ENCODE measurements at places on chromosomes 16 and 17.

DNA sequence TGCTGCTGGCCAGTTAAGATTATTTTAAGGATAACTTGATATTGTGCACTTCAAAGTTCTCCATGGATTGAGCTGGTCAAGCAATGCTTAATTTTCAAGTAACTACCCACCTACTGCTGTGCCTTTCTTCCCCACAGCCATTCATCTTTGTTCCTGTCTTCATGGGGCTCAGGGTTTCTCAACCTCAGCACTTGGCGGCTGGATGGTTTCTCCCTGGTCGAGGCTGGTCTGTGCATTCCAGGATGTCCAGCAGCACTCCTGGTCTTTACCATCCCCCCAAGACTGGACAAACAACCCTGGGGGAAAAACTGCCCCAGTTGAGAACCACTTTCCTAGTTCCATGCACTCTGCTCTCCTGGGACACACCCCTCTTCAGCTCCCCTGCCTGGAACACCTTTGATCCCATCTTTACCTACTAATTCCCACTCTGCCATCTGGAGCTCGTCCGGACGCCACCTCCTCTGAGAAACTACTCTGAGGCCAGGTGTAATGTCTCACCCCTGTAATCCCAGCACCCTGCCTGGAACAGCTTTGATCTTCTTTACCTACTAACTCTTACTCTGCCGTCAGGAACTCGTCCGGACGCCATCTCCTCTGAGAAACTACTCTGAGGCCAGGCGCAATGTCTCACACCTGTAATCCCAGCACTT is 81.5 kb downstream of the NXN start:
- no peak for DNase-seq

DNA sequence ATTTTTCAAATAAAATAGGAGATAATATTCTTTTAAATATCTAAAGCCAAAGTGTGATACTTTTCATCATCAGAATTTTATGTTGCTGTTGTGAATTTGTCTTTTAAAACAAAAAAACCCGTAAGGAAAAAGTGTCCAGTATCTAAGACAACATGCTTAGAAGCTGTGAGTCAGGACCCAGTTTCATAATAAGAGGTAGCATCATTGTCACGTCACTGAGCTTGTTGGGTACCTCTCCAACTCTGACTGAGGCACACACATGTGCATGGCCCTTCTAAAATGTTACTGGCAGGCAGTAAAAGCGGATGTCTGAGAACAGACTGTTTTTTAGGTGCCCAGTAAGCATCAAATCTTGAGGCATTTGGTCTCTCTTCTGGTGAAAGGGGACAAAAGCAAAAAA is 2.5 kb downstream of the CIAPIN1 start:
- no peak for DNase-seq

- no peak for DNase-seq
Measured at GRCh38 chr17:9339958-9340357, 235.7 kb downstream of the STX8 start.

DNA sequence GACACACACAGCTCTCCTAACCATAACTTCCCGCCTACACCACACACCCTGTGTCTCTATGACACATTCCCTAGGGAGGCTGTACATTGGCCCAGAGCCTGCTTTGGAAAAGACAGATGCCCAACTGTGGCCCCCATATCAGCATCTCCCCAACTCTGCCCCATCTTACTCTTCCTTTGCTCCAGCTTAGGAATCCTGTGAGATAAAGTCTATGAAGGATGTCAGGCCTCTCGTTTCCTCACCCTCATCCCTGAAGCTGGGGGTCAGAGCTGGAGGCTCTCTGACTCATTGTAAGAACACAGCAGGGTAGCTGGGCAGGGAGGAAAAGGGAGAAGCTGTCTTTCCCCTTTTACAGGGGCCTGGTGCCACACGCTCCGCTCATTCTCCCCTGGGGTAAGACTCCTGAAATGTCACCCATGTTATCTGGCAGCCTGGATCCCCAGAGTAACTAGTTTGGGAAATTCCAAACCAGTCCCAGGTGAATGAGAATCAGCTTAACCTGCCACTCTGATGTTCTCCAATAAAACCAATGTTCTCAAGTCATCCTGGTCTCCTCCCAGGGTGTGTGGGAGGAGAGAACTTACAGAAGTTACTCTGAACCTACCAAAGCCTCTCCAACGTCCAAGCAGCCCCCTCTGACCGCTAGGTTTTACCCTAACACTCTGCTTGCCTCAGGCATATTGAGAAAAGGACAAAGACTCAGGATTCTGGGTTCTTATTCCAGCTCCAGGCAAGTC is 2.8 kb downstream of the RAPGEFL1 start:
- no peak for DNase-seq

DNA sequence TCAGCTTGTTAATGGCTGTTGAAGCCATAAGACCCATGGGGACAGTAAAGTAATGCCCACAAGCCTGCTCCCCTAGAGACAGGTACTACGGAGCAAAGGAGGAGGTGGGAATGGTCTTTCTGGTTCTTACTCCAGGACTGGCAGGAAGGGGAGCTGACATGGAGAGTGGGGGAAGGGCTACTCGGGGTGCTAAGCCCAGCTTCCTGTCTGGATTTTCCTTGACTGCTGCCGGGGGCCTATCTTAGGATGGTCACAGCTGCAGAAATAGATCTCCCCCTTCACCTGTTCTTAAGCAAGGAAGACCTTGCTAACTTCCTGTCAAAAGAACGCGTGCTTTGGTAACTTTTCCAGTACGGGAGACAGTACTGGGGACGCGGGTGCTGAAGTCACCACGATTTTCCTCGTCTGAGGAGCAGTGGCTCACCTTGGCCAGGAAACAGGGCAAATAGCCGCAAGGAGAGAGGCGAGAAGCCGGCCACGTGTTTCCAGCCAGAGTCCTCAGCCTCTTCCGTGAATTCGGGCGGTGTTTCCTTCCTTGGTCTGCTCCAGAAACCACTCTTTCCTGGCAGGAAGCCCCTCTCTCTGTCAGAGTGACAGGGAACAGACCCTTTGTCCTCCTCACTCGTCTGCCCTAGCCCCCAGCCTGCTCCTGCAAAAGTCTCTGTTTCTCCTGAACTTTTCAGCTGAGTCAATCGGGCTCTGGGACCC is 656 bp upstream of the PRR29 start:
- no peak for DNase-seq

DNA sequence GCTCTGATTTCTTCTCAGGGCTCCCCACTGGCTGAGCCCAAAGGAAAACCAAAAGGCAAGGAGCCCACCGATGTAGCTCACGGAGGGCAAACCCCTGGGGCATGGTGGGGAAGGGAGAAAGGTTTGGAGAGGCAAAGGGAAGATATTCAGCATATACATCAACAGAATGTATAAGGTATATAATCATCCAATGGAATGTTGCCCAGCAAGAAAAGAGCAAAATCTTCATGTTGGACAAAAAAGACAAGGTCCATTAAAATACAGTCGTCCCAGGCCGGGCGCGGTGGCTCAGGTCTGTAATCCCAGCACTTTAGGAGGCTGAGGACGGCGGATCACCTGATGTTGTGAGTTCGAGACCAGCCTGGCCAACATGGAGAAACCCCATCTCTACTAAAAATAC is 1.6 kb downstream of the CPPED1 start:
- DNase-seq, result no peak

DNA sequence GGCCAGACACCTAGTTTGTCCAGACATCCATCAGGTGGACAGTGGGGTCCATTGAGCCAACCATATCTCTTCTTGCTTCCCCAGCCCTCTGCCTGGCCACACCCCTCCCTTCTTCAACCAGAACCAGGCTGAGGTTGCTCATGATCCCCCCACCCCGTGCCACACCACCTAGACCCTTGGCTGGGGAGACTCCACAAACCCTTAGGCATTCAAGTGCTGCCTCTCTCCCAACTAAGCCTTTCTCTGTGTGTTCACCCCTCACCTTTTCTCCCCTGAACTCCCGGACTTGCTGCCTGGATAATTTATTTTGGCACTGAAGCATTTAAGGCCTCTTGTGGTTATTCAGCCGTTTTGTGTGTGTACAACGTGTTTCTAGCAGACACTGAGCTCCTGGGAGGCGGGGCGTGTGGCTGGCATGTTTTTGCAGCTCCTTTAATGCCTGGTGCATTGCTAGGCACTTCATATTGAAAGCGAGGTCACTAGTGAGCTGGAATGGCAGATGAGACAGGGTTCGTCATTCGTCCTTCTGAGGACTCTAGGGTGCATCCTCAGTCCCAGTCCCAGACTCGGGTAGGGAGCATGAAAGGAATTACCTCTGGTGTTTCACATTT is 28.7 kb downstream of the CACNA1G start:
- DNase-seq, result no peak

All from cerebellar nuclear complex (tissue), 1 donor.